ENCODE measurements at places on chromosomes 16 and 17.
A peak's percentile ranks its signal among the peaks of the same experiment; 100 is the strongest.

GRCh38 chr17:1533661-1534325 lies 17.4 kb upstream of the INPP5K start:
- no peak for DNase-seq

- no peak for DNase-seq
Measured at GRCh38 chr16:89506113-89506504, 2.1 kb upstream of the SPG7 start.

GRCh38 chr17:44708401-44709263 lies at the start of gene DBF4B:
Gene DBF4B (plus strand): TSS chr17:44708665. CDS start chr17:44708821, 156 bp downstream.
- peak; percentile 85 for DNase-seq

- DNase-seq, result no peak
Measured at GRCh38 chr17:18142417-18142816, 33.9 kb downstream of the MYO15A start.

GRCh38 chr16:64711026-64711425 lies 410.8 kb downstream of the CDH11 start:
- no peak for DNase-seq

DNA sequence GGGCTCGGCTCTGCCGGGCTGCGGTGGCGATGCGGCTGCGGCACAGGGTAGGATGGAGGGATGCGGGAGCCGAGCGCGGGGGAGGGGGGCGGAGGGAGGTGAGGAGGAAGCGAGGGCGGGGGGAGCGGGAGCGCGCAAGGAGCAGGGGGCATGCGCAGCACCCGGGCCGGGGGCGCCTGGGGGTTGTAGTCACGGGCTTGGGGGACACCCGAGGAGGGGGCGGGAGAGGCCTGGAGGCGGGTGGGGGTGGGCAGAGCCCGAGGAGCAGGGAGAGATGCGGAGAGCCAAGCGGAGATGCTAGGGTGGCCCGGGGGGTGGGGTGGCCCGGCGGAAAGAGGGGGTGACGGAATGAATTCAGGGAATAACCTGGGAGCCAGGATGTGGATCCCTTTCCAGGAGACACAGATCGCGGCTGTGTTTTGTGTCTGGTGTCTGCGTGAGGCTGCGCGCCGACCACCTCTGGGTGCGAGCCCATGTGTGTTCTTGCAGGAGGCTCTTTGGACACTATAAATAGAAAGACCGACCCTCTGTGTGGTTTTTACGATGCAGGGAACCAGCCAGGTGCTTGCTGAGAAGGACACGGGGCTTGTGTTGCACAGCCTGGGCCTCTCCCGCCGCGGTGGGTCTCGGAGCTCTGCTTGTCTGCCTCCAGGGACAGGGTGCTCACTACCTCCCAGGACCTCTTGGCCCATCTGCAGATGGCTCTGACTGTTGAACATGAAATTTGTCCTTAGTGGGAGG lies at the start of gene STX1B:
Gene STX1B (minus strand): TSS at position 54 of the 741 bp plus-strand sequence. CDS start 242 bp downstream, outside the sequence.
- peak; percentile 20 for DNase-seq

- DNase-seq, result no peak
Measured at GRCh38 chr16:35398180-35398579, 1938.8 kb downstream of the TP53TG3F start.

GRCh38 chr17:9522074-9522473 lies 53.5 kb downstream of the STX8 start:
- peak; percentile 9 for DNase-seq

- DNase-seq, result no peak
Measured at GRCh38 chr16:72188541-72188940, 16.6 kb upstream of the PMFBP1 start.

DNA sequence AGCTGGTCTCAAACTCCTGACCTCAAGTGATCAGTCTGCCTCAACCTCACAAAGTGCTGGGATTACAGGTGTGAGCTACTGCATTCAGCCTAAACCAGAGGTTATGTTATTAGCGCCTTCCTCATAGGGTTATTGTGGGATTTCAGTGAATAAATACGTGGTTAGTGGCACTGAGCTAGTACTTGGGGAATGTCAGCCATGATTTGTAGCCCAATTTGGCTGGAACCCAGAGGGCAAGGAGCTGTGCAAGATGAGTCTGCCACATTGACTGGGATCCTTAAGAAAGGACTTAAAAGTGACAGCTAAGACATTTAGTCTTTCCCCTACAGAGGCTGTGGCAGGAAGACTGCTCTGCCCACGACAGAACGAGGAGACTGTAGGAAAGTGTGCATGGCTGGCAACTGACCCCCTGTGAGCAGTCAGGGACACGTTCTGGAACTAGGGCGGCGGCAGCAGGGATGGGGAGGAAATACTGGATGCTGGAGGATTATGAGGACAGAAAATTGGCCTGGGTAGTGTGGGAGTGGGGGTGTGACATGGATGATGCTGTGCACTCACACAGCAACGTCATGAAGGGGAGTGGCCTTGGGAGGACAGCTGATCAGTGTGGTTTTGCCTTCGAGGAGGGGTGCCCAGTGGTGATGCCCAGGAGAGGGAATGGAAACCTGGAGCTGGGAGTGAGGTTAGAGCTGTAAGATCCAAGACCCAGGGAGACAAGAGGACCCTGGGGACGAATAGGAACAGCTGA lies 14.6 kb downstream of the ATP5PD start:
- DNase-seq, result peak; percentile 26

- no peak for DNase-seq
Measured at GRCh38 chr17:49795372-49795771, 6.9 kb downstream of the KAT7 start.

GRCh38 chr16:89954462-89954861 lies 5.9 kb downstream of the DEF8 start:
- DNase-seq, result no peak

GRCh38 chr17:68682903-68683302 lies 81.7 kb upstream of the FAM20A start:
- DNase-seq, result no peak

DNA sequence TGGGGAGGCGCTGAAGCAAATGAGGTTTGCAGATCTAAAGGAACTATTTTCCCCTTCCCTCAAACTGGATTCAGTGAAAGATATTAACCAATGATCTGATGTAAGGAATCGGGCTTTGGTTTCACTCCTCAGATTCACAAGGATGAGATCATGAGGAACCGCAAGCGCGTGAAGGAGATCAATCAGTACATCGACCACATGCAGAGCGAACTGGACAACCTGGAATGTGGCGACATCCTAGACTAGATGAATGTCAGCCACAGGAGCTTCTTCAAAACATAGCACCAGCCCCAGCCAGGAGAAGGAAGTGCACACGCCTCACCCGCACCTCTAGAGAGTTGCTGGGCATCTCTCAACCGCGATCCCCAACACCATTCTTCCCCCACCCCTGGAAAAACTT lies 22.5 kb downstream of the ATPAF2 start:
- DNase-seq, result no peak

GRCh38 chr16:85293904-85294642 lies 181.8 kb upstream of the CIBAR2 start:
- no peak for DNase-seq

GRCh38 chr17:7858522-7858810 lies 663 bp downstream of the CYB5D1 start:
- DNase-seq, result no peak

DNA sequence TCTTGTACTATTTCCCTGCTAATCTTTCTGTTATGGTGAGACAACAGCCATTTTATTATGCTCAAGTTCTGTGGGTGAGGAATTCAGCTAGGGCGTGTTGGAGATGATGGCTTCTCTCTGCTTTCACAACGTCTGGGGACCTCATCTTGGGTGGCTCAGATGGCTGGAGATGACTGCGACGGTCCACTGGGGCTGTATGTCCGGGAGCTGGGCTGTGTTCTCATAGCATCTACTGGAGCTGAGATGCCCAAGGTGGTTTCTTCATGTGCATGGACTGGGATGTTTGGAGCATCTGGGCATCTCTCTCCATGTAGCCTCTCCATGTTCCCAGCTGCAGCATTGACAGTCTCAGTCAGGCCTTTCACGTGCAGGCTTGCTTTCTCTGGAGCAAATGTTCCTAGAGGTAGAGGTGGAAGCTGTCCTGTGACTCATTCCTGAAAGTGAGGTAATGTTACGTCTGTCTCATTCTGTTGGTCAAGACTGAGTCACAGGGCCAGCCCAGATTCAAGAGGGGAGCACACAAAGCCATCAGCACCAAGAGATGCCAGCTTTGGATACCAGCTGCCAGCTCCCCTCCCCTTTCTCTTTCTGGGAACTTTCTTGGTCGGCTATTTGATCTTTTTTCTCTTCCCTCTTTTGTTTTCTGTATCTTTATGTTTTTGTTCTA lies 96.2 kb downstream of the RAP1GAP2 start:
- no peak for DNase-seq

DNA sequence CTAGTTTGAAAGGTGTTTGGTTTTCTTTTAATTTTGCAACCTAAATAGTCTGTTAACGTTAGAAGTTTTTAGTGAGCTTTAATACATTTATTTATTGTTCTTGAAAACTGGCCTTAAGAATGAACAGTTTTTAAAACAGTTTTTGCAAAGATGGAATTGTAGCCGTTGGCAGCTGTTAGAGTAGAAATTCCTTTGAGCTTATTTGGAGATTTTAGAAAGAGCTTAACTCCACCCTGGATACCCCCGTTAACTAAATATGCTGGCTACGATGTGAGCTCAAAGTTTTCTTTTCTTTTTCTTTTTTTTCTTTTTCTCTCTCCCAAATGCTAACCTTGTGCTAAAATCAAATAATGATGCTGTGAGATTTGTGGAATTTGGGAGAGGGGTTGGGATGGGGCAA lies 75.2 kb downstream of the COX10 start:
- no peak for DNase-seq

DNA sequence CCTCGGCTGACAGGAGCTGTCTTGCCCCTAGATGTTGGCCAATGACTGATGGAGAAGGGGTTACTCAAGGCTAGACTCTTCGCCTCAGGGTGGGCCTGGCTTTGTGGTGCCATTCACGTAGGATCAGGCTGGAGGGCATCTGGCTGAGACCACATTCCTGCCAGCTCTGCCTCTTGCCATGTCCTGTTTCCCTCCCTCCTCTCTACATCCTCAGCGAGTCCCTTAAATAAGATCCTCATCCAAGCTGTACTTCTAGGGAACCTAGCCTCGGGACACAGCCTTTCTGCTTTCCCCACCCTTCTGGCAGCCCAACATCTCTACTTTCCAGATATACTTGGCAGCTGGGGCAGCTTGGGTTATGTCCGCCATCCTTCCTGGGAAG lies 27.9 kb upstream of the EFCAB13 start:
- DNase-seq, result no peak

DNA sequence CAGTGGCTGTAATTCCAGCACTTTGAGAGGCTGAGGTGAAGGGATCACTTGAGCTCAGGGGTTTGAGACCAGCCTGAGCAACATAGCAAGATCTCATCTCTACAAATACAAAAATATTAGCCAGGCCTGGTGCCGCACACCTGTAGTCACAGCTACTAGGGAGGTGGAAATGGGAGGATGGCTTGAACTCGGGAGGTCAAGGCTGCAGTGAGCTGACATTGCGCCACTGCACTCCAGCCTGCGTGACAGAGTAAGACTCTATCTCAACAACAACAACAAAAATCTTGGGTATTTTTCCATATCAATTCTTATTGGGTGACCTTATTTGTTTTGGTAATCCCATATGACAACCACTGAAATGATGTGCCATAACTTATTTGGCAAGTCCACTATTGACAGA lies 52.6 kb downstream of the SCNN1G start:
- no peak for DNase-seq

GRCh38 chr16:53093162-53093744 lies 38.5 kb downstream of the CHD9 start:
- DNase-seq, result no peak

All from activated CD4-positive, alpha-beta T cell treated with anti-CD3 and anti-CD28 coated beads, Interleukin-2, amount 50 U/mL, for 24 hours (primary cell).